ENCODE measurements at places on chromosomes 6 and 20.

DNA sequence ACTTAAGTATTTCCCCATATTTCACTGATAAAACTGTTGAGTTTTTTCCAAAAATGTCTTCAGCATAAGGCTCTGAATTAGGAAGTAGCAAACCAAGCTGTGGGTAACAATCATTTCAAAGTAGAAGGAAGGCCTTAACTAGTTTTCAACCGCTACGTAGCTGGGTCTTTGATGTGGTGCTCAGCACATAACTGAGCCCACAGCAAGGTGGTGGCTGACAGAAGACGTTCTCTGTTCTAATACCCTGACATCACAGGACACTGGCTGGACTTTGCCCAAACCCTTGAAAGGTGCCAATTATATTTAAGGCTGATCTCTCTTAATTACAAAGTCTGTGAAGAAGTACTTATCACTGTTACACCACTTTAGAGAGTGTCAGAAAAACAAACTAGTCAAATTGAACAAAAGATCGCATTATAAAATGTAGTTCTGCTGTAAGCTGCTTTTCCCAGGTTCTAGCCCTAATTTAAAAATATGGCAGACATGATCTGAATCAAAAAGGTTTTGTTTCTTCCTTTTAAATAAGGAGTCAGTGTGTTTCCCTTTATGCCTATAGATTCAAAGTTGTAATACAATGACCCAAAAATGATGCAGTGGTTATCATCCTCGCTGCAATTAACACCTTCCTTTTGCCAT, 26.7 kb downstream of the MAN1A1 start:
- no peak for DNase-seq

DNA sequence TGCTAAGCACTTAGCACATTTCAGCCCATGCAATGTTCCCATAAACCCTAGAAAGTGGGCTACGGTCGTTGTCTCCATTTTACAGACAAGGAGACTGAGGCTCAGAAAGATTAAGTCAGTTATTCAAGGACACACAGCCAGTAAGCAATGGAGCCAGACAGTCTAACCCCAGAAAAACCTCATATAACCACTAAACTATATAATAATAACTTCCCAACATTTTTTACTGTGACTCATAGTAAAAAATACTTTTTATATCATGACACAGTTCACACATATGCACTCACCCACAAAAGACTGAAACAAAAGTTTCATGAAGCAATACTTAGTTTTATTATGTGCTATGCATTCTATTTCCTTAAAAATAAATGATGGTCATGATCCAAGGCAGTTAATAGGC, 66.2 kb upstream of the EYA2 start:
- DNase-seq, result no peak

- DNase-seq, result no peak
Observed at GRCh38 chr6:107565165-107565723, 75.3 kb downstream of the SOBP start.

DNA sequence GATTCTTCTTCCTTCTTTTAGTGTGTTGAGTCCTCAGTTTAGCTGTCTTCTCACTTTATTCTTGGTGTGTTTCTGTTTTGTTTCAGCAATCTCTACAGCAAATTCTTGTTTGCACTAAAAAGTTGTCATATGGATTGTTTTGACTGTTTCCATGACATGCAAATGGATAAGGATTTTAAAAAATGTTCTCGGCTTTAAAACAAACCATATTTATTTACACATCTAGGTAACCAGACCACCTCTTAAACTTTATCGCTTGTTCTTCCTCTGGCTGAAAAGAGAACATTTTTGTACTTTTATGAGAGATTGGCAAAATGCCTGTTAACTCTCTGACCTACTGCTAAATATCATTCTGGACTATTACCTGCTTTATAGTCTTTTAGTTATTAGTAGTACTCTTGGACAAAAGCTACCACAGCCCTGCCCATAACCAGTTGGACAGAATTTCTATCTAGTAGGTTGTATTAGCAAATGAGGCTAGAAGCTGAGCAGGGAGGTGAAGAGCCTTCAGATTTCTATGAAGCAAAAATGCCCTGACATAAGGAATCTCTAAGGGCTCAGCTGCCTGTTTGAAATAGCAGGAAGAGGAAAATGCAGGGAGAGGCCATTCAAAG, 268.3 kb downstream of the CD109 start:
- DNase-seq, result no peak

DNA sequence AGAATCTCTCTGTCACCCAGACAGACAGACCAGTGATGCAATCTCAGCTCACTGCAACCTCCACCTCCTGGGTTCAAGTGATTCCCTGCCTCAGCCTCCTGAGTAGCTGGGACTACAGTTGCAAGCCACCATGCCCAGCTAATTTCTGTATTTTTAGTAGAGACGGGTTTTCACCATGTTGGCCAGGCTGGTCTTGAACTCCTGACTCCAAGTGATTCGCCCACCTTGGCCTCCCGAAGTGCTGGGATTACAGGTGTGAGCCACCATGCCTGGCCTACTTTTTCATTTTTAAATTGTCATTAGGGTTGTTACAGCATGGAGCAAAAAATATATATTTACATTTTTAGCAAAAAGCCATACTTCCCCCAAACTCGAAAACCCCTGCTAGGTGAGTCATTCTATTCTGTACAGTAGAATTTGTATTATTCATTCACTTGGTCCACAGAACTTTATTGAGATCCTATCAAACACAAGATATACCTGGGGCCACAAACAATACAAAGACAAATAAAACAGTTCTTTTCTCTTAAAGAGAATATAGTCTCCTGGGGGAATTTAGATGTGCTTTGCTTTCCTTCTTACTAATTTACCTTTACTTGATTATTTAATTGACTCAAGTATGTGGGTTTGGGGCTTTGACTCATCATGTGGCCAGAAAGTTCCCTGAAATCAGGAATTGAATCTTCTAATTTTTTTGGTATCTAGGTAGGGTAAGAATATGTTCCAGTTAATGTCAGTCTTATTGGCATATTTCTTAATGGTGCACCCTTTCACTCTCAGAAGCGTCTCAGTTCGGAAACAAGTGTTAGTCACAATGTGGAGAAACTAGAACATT, 16.6 kb upstream of the CCND3 start:
- no peak for DNase-seq

- DNase-seq, result no peak
Observed at GRCh38 chr20:55790178-55790577, 215.1 kb downstream of the CBLN4 start.

- DNase-seq, result no peak
Observed at GRCh38 chr6:88177961-88178464, 11.9 kb upstream of the CNR1 start.

- no peak for DNase-seq
Observed at GRCh38 chr6:5566718-5567117, 305.4 kb downstream of the FARS2 start.

DNA sequence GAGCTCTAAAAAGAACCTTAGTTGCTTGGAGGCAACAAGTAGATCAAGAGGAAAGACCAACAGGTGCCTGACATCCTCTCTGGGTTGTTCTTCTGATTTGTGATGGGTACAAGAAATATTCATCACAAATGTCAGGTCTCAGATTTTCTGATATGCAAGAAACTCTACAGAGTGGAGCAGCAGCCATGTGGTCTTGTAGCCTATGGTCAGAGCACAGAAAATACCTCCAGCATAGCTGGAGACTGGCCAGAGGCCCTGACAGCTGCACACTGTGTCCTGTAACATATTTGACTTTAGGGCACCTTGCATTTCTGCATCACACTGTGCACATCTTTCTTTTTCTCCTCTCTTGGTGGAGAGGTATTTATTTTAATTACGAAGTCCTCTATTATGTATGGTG, 116.3 kb downstream of the GMPR start:
- DNase-seq, result no peak

- DNase-seq, result no peak
Observed at GRCh38 chr6:17038316-17038715, 63.5 kb upstream of the STMND1 start.

- no peak for DNase-seq
Observed at GRCh38 chr6:49333345-49334125, 129.5 kb downstream of the MMUT start.

- no peak for DNase-seq
Observed at GRCh38 chr20:24530131-24530680, 60.8 kb downstream of the SYNDIG1 start.

- DNase-seq, result no peak
Observed at GRCh38 chr20:45283551-45284057, 23.0 kb upstream of the RBPJL start.

DNA sequence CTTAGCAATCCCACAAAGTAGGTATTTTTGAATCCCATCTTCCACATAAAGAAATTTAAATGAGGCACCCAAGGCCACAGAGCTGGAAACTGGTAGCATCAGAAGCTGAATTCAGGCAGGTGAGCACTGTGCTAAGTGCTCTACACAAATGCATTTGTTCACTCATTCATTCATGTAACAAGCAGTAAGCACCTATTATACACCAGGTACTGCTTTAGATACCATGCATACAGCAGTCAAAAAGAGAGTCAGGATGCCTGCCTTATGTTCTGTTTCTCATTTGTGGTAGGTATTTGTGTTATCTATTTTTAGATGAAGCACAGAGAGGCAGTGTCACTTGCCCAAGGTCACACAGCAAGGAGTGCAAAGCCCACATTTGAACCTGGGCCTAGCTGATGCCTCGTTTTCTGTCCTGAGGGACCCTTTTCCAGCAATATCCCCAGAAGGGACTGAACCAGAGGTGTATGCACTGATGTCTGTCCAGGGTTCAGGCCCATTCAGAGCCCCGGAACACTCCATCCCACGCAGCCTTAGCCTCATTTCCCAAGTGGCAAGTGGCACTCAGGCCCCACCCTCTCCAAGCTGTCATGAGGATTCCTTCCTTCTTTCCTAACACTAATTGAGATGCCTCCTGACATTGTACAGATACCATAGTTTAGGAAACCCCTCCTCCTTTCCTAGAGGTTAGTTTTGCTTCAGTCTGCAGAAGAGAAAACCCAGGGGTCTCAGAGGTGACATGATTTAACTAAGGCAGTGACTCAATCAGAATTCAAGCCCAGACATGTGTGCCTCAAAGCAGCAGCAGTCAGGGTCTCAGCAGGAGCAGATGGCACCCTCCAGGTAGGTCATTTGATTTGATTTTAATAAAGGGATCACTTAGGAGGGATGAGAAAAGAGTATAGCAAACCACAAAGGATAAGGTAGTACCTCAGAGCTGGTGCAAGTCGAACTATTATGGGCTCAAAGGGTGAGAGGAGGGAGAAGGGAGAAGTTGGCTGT, 61.2 kb upstream of the SIRPA start:
- no peak for DNase-seq

- no peak for DNase-seq
Observed at GRCh38 chr20:24630486-24631172, 161.2 kb downstream of the SYNDIG1 start.

DNA sequence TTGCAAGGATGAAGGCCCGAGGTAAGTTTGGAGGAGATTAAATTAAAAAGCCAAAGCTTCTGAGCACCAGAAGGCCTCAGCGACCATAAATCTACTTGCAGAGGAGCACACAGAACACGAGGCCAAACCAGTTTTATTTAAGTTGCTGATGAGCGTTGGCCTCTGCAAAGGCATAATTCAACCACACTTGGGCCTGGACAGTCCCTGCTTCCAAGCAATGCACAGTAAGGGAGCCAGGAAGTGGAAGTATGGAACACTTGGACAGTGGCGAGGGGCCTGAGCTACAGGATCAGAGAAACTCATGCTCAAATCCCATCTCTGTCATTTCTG, 92.8 kb downstream of the PTPRT start:
- no peak for DNase-seq

DNA sequence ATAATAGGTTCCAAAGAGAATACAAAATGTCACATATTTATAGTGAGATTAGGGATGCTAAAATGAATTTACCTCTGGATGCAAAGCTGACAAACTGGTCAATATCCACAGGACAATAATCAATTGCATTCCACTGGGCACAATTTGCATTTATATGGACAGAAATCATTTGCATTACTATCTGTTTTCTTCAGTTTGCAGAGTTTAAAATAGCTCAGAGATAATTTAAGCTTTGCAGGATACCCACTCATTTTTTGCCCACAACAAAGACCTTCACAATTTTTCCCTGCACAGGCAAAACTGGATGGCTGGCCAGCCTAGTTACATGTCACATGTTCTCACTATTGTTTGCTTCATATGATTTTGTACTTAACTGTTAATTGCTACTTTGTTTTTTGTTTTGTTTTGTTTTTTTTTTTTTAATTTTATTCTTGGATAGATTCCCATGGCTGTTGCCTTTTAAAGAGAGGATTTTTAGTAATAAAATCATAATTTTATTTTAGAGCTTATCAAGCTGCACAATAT, 483.5 kb downstream of the UTRN start:
- no peak for DNase-seq

- DNase-seq, result no peak
Observed at GRCh38 chr20:50635014-50635557, 56.3 kb downstream of the RIPOR3 start.

GRCh38 chr20:5990946-5991345, 40.5 kb downstream of the MCM8 start:
- DNase-seq, result no peak

DNA sequence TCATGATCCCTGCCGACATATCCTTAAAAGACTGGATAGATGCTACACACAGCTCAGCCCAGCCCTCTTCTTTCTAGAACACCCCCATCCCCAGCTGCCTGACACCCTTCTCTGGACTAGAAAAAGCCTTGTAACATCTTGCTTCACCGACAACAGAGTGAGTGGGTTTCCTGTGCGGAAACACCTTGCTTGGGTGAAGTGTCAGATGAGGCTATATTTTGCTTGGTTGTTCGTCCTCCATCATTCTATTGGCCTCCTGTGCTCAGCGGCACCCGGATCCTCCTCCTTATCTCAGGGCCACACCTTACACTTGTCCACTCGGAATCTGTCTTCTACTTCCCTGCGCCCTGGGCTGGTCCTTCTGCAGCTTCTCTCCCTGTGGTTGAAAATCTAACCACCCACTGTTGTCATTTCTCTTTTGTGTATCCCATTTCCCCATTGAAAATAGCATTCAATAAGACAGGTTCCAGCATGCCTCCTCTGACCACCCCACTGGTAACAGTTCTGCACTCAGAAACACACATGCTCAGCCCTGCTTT, 101.3 kb upstream of the MLN start:
- DNase-seq, result peak; percentile 9

DNA sequence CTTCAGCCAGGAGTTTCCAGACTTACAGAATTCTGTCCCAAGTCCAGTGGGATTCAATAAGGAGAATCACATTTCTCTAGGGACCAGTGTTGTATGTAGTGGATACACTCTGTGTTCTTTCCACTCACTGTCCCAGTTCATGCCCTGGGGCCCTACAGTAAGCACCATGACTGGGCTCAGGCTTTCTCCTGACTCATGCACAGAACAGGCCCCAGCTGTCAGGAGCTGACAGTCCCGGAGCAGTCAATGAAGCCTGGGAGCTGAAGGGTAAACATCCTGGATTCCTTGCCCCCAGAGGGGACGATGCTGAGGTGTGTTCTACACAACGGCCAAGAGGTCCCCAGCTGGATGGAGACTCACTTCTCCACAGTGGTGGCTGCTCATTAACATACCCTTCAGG, 40.2 kb upstream of the LRFN2 start:
- DNase-seq, result no peak
